Stimulated activated CD4-positive, alpha-beta T cell treated with anti-CD3 and anti-CD28 coated beads, Interleukin-2, amount 100 ng/mL, for 24 hours (primary cell): ENCODE measurements at places on chromosomes 4 and X.
A peak's percentile ranks its signal among the peaks of the same experiment; 100 is the strongest.

- no peak for DNase-seq
These were observed 673.8 kb downstream of the STIM2 start for GRCh38 chr4:27534488-27534887.

DNA sequence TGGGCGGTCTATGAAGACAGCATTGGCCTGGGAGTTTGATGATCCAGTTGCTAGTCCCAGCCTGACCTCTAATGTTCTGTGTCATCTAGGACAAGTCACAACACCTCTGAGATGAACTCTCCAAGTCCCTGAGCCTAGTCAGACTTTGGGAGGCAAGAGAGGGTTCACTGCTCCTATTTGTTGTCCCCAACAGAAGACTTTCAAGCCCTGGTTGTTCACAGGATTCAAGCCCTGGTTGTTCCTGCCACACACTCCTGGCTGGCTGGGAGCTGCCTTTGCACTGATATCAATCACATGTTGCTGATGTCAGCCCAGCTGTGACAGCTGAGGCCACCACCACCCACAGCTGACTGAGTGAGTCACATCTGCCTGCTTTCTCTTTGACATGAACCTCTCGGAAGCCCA lies 253.2 kb upstream of the RASGEF1B start:
- peak; percentile 62 for DNase-seq

GRCh38 chr4:43776371-43776770 lies 672.2 kb downstream of the KCTD8 start:
- no peak for DNase-seq

DNA sequence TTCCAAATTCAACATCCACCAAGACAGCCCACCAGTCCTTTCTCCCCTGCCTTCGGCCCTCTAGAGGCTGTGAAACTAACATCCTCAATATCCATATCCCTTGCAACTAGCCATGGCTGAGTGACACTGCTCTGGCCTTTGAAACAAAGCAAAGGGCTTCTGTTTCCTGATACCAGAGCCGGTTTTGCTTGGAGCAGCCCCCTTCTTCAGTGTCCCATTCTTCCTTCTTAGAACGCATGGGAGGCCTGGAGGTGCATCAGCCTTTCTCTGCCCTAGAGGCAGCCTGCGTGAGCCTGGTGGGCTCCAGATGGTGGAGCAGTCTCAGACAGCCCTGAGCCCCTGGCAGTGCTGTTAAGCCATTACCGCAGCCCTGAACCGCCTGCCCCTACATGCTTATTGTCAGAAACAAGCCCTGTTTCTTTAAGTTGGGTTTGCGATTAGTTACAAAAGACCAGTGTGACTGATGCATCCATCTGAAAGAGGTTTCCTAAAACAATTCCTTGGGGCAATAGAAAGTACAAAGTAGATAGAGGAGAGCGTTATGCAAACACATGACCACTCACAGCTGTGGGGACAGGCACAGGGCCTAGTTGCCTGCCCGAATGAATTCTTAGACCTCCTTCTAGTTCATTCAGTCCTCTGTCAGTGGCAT lies 74.1 kb downstream of the EVC start:
- no peak for DNase-seq

DNA sequence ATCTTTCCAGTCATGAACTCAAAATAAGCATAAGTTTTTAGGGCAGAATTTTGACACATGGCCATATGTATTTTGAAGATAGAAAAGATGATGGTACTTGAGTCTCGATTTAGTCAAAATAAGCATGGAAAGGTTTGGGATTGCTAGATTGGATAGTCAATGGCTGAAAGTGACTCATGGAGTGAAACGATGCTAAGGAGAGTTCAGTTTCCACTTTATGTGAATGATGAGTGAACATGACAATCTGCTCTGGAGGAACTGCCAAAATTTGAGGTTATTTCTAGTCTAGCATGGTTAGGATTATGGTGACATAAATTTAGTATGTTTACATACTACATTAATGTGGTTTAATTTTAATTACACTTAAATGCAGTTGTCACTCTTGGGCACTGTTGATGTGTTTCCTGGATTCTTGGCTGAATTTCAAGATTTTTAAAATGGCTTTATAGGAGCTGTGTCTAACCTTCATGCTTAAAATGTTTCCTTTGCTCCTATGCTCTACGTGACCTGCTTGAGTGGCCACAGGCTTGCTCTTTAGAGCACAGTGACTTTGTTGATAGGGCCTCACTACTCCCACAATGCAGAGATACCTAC lies 17.1 kb downstream of the DDX3X start:
- no peak for DNase-seq

- no peak for DNase-seq
These were observed 17.0 kb upstream of the TMEM144 start for GRCh38 chr4:158193171-158193749.

DNA sequence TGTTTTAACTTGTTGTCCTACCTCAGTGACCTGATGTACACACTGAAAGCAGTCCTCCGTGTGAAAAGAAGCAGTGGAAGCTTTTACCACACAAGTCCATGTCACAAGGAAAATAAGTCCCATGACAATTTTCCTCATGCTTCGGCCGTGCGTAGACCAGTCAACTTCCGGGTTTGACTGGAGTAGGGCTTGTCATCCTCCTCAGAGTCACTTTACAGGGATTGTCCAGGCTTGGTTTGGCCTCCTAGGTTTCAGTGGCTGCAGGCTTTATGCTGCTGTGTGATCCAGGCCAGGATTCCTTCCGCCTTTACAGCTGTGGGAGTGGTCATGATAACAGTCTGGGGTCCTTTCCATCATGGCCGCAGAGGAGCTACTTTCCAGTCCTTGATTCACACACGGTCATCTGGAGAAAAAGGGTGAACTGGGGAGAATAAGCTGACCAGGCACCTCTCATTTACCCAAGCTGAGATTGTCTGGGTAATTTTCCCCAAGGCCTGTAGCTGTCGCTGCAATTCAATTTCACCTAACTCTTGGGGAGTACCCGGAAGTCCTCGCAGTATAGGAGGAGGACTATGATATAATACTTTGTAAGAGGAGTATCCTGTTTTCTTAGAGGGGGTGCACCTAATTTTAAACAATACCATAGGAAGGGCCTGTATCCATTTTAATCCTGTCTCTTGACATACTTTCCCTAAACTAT lies 206.1 kb upstream of the KLF8 start:
- DNase-seq: no peak

- DNase-seq: no peak
These were observed 5.2 kb upstream of the PCDH10 start for GRCh38 chr4:133143775-133144430.

DNA sequence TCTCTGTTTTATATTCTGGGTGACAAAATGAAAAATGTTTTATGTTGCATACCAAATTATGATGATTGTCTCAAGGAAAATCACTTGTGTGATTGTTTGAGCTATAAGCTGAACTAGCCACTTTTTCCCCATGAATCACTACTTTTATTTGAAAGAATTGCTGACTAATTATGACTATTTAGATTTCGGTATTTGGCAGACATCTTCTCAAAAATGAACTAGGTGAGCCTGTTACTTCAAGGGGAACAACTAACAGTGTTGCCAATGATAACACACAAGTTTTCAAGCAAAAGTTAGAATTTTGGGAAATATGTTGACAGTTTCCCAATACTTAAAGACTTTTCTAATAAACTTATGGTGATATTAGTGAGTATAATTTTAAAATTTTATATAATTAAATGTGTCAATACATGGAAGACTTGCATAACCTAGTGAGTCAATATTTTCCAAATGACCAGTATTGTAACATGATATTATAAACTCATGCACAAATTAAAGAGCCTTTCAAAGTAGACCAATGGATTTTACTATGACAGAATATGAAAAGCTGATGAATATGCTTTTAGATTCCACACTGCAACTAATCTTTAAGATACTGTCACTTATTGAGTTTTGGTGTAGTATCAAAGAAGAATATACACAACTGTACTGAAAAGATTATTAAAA lies 187.7 kb upstream of the GATB start:
- no peak for DNase-seq

DNA sequence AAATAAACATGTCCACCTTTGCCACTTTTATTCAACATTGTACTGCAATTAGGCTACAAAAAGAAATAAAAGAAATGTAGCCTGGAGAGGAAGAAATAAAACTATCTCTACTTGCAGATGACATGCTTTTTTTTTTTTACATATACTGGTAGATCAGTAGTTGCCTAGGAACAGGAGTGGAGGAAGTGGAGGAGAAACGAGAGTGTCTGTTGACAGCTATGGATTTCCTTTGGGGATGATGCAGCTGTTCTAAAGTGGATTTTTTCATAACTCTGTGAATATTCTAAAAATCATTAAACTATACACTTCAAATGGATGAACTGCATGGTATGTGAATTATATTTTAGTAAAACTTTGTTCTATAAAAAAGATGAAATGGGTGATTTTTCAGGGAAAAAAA lies 116.4 kb downstream of the ANAPC4 start:
- DNase-seq: no peak

DNA sequence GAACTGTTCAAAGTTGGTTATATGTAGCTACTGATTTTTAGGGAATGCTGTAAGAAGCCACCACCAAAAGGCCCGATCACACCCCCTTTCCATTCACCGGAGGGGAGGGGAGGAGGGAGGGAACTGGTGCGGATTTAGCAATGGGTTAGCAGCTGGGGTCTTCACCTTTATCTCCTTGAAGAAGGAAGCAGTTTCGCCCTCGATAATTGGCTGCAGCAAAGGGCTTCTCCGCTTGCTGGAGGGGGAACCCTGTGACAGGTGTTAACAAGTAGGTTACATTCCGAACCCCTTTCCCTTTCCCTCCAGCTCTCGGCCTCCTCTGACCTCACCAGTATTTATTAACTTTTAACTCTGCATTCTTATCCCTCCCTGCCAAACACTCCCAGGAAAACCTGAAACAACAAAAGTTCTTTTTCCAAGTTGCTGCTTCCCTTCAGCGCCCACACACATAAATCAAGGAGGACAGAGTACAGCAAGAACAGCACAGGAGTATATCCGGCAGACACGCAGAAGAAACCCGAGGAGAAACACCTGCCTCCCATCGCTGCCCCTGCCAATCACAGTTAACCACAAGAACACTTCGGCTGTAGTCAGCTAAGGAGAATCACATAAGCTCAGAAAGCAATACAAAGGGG lies 39.8 kb upstream of the NAP1L5 start:
- no peak for DNase-seq

DNA sequence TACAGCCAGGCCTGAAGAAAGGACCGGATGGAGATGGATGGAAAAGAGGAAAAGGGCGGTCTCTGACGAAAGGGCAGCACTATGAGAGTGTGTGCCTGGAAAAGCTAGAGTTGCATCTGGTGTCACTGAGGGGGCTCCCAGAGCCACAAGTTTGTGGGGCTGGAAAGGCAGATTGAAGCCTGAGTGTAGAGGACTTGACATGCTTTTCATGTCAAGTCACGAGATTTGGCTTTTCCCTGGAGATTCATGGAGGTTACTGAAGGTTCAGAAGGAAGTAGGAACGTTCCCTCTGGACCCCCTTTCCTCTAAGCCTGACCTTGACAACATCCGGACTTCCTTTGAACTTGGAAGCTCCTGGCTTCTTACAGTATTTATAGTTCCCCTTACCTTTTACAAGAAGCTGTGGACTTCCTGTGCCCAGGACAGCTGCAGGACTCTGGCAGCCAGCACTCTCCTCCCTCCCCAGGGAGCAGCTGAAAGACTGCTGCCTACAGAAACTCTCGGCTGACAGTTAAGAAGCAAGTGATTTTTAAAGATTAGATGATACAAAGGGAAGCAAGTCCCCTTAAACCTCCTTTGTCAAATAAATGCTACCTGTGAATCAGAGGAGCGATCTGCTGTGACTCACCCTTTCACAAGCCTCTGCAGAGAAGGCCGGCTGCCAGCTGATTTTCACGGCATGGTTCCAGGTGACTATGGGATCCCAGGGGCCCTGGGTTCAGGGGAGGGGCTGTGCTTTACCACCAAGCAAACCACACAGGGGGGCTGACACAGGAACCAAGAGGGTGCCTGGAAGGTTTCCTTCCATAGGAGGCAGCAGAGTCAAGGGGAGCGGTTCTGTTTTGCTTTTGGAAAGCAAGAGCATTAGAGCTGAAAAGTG lies 72.9 kb upstream of the STIM2 start:
- DNase-seq: peak; percentile 29

DNA sequence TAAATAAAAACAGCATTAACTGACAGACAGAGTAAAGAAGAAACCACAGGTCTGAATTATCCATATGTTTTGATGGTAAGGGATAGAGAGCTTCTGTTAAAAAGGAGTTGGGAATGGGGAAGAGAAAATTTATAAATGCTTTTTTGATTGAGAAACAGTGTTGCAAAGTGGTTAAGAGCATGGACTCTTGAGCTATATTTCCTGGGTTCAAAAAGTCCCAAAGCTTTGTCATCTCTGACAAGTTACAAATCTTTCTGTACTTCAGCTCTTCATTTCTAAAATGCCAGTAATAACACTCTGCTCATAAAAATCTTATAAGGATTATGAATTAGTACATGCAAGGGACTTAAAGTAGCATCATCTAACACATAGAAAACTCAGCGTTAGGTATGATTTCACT lies 62.2 kb downstream of the N4BP2 start:
- no peak for DNase-seq

GRCh38 chr4:47383829-47384427 lies 79.6 kb downstream of the COMMD8 start:
- no peak for DNase-seq

- no peak for DNase-seq
These were observed 75.3 kb downstream of the PPARGC1A start for GRCh38 chr4:23814587-23814986.

DNA sequence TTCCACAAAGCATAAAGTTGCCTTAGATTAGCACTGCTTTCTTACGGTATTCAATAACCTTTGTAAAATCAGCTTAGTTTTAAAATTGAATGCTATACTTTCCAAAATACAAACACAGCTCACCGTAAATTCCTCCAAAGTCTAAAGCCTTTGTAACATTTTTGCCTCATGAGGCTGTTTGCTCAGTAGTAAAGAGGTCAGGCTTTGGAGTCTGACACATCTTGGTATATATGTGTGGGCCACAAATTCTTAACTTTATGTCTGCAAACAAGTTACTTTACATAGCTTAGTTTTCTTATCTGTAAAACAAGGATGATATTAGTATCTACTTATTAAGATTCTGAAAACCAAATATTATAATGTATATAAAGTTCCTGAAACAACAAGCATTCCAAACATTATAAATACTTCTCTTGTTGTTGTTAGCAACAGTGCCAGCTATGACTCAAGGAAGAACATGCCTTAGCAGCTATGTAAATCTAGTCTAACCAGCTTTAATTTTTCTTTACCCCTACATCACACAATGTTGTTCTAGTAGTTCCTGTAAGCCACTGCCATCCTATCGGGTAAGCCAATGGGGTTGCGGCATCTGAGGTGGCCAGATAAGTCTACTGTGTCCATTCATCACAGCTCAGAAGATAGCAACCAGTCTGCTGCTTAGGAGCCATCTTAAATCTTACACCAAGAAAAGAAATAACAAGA lies 709.0 kb downstream of the KLHL13 start:
- DNase-seq: no peak

DNA sequence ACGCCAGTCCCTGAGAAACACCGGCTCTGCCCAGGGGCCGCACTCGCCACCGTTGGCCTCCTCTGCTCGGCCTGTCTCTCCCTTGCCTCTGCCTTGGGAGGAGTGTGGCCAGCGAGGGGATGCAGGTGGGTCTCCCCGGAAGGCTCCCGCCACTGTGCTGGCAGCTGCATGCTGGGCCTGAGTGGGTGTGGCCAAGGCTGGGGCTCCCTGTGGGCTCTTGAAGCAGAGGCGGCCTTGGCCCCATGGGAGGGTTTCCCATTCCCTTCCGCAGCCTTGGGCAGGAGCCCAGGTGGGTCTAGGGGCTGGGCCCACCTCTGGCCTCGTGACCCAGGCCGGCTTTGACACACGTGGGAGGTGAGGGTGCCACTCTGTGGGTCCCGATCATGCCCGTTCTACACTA lies 19.1 kb downstream of the FGFRL1 start:
- no peak for DNase-seq
